IMR-90 (cell line): ENCODE measurements at places on chromosomes 6 and 20. TPM values are rescaled to one million over a fixed set of nuclear protein-coding genes. Genes with fewer than 3 reads are reported as not detected.
A peak's percentile ranks its signal among the peaks of the same experiment; 100 is the strongest.

WFDC10B gene
- polyA plus RNA-seq: not detected in 2 replicates

SCP2D1 gene
- polyA plus RNA-seq: not detected in 2 replicates

GNMT gene
- polyA plus RNA-seq: 0.36 TPM in 1 of 2 replicates, not detected in the other

DNA sequence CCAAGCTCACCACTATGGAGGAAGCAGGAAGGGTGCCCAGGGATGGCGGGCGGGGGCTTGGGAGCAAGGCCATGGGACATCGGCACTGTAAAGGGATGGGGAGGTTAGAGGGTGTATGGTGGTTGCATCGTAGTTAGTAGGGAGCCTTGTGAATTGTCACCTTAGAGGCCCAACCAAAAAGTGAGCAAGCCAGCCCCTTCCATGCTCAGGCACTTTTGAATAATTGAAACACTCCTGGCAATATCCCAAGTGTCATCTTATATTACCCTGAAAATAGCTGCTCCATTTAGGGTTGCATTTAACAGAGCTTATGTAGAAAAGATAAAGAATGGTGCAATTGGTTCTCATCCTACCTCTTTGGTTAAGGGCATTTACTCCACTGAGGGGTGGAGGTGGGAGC is 169.2 kb downstream of the SAMD5 start:
- no peak for DNase-seq

DNA sequence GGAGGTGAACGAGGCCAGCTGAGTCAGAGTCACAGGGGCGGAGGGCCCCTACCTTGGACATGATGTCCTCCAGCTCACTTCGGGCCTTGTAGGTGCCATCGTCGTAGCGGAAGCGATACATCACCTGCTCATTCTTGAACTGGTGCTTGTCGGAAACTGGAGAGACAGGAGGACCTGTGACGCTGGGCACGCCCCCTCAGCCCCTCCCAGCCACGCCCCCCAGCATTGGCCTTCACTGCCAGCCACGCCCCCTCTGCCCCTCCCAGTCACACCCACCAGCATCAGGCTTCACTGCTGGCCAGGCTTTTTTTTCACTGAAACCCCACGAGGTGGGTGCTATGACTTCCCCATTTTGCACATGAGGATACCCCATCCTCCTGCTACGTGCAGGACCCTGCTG is 148.2 kb downstream of the PREX1 start:
- no peak for DNase-seq

DNA sequence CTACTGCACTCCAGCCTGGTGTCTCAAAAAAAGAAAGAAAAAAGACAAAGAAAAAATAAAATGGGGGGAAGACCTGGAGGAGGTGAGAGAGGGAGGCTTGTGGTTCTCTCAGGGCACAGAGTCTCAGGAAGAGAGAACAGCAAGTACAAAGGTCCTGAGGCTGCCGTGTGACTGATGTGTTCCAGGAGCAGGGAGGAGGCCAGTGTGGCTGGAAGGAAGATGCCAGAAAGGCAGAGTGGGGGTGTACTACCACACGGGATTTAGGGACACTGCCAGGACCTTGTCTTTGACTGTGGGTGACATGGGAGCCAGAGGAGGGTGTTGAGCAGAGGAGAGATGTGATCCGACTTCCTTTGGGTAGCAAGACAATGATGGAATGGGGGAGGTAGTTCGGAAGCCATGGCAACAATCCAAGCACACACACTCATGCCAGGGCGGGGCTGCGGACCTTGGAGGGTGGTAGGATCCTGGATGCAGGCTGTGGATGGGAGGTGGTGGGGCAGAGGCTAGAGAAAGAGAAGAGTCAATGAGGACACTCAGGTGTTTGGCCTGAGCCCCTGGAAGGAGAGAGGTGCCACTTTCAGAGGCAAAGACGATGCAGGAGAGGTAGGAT is 136.4 kb upstream of the PTPN1 start:
- no peak for DNase-seq

- no peak for DNase-seq
Observed at GRCh38 chr20:64214952-64215351, 40.6 kb upstream of the PCMTD2 start.

- no peak for DNase-seq
Observed at GRCh38 chr20:62886709-62887058, 25.1 kb upstream of the TCFL5 start.

GRCh38 chr6:111971866-111972532 is 81.9 kb upstream of the CCN6 start:
- DNase-seq: peak; percentile 39

DNA sequence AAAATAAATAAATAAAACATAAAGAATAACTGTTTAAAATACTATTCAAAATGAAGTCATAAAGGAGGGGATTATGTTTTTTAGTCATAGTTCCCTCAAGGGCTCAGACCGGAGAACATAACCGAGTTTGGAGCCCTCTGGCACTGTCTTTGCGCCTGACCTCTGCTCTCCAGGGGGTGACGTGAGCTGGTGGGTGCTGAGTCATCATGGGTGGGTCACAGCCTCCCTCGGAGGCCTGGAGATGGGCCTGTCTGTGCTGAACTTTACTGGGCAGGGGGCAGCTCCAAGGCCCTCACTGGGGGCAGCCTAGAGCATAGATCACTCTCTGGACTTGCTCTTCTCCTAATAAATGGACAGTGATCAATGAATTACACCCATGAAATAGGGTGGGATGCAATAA is 3.1 kb upstream of the MAVS start:
- DNase-seq: peak; percentile 84

DNA sequence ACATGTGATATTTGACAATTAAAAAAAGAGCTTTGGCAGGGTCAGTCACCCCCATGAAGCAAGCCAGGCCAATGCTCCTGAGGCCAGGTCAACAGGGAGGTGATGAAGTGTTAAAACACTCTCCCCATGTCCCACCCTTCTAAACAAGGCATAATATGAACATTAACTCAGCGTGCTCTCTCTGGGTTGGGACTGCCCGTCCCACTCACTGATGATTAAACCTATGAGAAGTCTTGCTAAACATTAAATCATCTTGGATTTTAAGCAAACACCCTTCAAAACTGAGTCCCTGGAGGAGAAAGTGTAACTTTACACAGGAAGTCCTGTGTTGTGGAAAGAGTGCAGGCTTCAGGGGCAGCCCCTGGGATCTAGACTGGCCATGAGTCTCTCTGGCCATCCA is 558.5 kb downstream of the CD83 start:
- peak; percentile 79 for DNase-seq

GRCh38 chr6:146281651-146282362 is 252.9 kb downstream of the GRM1 start:
- no peak for DNase-seq

DNA sequence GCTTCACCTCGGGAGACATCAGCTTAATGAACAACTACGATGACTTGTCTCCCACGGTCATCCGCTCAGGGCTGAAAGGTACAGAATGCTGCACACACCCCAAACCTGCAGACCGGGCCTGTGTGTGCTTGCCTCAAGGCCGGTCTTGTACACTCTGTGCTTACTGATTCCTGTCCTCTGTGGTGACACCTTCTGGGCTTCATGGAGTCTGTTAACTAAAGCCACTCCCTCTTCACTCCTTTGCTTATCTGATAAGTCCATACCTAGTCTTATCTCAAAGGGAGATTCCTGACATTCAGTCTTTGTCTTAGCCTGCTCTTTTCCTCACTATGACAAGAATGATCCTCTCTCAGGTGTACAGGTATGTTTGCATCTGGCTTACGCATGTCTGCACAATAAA is 107.7 kb upstream of the TMEM181 start:
- no peak for DNase-seq
